Left lobe of liver (tissue), 2 donors: ENCODE measurements at places on chromosomes 7 and 10.

GRCh38 chr10:126009650-126010049 lies 113.3 kb downstream of the FANK1 start:
- DNase-seq, result no peak

DNA sequence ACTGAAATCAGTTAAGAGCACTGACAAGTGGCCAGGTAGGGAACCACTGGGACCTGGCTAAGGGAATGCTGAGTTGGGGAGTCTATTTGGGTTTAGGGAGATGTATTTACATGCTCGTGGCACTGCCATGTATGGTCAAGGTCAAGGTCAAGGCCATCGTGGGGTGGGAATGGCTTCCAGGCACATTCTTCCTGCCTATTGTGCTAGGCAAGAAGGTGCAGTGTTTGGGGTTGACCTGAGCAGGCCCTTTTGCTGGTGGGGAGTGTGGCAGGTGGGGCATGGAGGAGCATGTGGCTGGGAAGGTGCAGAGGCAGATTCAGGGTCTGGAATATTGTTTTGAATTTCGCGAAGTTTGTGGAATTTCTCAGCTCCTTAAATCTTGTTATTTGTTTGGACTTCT lies 17.8 kb downstream of the FAM241B start:
- no peak for DNase-seq

DNA sequence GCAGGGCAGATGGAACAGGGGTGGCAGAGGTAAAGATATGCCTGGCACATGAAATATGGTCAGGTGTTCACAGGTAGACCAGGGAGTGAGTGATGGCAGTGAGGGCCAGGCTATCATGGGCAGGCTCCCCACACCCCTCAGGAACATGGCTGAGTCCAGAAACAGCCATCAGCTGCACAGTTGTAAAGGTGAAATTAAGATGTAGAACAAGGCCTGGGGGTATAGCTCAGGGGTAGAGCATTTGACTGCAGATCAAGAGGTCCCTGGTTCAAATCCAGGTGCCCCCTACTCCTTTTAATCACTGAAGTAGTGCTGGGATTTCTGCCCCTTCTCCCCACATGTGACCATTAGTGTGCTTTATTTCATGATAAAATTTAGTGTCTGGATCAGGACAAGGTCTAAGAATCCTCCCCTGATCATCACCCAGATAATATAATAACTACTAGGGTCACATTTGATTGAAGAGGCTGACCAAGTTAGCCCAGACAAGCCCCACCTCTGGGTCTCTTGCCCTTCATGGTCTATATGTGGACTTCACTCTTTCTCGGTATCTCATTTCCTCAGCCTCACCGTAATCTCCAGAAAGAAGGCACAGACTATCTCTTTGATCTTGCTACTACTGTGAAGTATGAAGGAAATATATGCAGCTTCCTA lies 69.0 kb downstream of the ZNF783 start:
- no peak for DNase-seq

GRCh38 chr10:131444286-131444685 lies 132.8 kb upstream of the TCERG1L start:
- DNase-seq, result no peak

DNA sequence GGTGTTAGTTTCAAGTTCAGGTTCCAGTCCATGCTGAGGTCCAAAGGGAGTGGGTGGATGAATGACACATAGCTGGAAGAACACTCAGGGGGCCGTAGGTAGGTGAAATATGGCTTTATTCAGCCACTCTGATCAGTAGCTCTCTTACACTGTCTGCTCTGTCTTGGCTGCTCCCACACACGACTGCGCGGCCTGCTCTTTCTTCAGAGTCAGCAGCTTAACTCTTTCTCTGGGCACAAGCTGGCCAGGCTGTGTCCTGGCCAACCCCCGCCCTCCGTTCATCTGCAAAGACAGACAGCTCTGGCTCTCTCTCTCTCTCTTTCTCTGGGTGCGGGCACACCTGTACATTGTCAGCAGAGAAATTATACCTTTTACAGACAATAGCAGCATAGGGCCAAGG lies 317.4 kb upstream of the SORCS1 start:
- DNase-seq, result no peak

GRCh38 chr10:92768104-92768503 lies 78.3 kb downstream of the HHEX start:
- no peak for DNase-seq

- no peak for DNase-seq
Observed at GRCh38 chr7:97982647-97983046, 7.3 kb downstream of the OCM2 start.

DNA sequence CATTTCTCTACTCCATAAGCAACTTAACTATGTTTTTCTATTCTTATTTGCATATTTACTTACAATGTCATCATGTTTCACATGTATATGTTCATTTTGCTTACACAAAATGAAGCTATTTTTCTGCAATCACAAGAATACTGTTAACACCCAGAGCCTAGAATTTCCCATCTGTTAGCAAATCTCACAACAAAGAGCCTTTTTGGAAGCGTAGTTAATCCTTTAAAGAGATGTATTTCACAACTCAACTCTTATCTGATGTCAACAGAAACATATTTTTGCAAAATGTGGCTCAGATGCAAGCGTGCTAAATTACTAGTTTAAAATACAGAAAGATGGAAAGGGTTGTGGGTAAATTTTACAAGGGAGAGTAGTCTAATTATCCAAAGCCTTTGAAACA lies 110.6 kb upstream of the COL1A2 start:
- no peak for DNase-seq

DNA sequence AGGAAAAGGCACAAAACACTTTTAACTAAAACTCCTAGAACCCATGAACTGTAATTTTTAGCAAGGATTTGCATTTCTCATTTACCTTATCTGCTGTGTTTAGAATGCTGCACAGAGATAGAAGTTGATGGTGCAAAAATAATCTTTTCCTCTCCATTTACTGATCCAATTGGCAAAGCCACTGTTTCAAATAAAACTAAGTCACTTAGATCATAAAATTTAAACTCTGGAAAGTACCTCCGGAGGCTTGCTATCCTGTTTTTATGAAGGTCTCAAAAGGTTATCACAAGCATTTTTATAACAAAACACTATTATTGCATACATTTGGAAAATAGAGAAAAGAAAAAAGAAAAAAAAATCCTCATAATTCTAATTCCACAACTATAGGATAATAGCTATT lies 7.6 kb downstream of the CPA2 start:
- DNase-seq, result no peak

DNA sequence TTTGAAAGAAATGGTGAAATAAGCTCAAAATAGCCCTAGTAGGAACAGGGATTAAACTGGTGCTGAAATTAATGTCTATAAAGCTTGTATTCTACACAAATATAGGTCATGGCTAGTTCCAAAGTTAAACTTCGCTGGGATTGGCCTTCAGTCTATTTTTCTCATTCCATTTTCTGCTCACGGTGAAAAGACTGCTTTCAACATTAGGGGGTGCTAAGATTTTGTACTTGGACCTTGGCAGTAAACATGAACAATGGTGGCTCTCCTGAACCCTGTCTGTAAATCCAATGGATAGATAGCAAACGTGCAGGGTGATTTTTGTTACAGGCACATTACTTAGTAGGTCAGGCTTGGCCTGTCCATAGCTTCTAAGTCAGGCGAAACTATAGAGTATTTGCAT lies 36.0 kb upstream of the RSU1 start:
- no peak for DNase-seq

DNA sequence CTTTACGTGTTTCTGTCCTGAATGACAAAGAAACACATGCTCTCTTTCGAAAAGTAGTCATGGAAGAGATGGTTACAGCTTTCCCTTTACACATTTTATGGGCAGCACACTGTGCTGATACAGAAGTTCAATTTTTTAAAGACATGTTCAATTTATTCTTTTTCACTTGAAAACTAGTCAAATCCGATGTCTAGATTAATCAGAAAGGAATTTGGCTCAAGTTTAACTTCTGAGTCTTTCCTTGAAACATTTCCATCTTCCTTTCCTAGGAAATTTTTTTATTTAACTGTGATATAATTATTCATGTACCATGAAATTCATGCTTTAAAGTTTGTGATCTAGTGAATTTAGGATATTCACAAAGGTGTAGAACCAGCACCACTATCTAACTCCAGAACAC lies 360.1 kb downstream of the TNS3 start:
- DNase-seq, result no peak

- DNase-seq, result no peak
Observed at GRCh38 chr10:50510517-50511473, 113.0 kb downstream of the SGMS1 start.

DNA sequence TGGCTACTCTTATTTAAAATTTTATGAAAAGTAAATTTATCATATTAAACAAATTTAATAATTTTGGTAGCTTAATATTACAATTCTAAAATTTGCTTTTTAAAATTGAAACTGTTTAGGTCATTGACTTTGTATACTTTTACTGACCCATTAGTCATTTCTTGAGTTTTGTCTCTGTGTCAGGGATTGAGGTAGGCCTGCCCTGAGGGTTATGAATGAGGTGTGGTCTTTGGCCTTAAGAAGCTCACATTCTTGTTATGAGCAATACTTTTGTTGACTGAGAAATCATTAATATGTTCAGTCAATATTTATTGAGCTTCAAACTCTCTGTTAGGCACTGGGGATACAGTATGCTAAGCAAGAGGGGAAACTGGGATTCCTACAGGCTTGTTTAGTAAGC lies 47.0 kb upstream of the RPA3 start:
- no peak for DNase-seq

DNA sequence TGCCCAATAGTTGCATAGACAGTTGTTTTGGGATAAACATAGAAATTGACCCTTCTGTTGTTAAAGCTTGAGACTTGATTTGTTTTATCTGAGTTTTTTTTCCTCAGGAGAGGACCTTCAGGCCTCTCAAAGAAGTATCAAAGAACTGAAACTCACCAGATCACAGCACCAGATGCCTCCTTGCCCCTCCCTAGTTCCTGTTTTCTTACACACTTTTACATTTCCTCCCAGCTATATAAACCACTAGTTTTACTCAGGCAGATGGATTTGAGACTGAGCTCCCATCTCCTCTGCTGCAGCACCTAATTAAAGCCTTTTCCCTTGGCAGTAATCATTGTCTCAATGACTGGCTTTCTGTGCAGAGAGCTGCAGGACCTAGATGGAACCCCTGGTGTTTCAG lies 150.6 kb upstream of the NRG3 start:
- DNase-seq, result no peak

GRCh38 chr10:34148305-34148657 lies 666.8 kb downstream of the PARD3 start:
- no peak for DNase-seq

GRCh38 chr7:38122501-38122900 lies 55.5 kb upstream of the STARD3NL start:
- no peak for DNase-seq

DNA sequence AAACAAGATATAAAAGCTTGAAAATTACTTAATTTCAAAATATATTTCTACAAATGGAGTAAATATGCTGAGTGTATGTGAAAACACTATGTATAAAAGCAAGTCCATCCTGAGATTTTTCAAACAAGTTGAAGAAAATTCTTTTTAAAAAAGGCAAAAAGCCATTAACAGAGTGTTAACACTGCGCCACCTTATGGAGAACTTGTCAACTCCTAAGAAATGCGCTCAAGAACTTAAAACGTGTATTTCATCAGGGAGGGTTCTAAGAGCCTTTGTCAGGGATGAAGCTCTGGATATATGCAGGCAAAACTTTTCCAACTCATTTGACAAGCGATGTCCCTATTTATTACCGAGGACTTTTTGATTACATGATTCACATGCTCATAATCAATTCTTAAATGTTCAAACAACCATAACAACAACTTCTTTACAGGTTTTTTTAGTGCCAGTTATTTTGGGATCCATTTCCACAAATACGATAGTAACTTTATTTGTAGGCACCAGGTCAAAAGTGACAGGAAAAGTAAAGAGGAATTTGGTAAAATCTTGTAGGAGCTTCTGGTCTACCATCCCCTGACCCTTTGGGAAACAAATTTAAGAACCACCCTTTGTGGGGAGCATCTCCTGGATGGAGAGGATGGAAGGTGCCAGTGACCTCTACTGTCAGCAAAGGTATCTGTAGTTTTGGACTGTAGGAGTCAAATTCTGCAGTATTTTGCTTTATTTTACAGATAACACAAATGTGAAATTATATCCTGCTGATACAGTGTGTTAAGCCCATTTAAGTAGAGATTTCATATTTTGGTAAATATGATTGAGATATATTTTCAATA lies 23.2 kb downstream of the CALCR start:
- no peak for DNase-seq

GRCh38 chr7:78073609-78074382 lies 275.2 kb downstream of the PHTF2 start:
- no peak for DNase-seq

DNA sequence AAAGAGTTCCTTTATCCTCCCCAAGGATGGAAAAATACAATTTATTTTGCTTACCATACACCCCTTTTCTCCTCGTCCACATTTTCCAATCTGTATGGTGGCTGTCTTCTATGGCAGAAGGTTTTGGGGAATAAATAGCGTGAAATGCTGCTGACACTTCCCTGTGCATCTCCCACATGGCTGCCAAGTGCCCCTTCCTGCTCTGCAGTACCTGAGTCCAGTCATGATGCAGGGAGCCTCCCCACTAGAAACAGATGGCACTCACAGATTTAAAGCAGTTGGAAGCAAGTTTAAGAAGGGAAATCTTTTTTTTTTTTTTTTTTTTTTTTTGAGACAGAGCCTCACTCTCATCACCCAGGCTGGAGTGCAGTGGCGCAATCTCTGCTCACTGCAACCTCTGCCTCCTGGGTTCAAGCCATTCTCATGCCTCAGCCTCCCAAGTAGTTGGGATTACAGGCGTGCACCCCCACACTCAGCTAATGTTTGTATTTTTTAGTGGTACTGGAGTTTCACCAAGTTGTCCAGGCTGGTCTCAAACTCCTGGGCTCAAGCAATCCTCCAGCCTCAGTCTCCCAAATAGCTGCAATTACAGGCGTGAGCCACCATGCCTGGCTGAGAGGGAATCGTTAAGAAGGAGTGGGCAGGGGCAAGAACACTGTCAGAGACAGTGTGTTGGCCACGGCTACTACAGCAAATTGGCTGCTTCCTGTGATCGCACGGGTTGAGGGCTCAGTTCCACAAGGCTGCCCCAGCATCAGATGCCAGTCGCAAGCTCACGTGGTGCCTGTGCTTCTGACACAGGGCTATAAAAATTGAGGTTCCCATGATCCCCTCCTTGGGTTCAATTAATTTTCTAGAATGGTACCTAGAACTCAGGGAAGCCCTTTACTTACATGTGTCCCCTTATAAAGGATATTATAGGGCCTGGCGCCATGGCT lies 5.3 kb upstream of the PILRA start:
- DNase-seq, result no peak

GRCh38 chr7:99489235-99489634 lies 10.8 kb downstream of the ZNF394 start:
- DNase-seq, result no peak
